GM12864 (cell line): ENCODE measurements at places on chromosomes 2 and 18.
A peak's percentile ranks its signal among the peaks of the same experiment; 100 is the strongest.

DNA sequence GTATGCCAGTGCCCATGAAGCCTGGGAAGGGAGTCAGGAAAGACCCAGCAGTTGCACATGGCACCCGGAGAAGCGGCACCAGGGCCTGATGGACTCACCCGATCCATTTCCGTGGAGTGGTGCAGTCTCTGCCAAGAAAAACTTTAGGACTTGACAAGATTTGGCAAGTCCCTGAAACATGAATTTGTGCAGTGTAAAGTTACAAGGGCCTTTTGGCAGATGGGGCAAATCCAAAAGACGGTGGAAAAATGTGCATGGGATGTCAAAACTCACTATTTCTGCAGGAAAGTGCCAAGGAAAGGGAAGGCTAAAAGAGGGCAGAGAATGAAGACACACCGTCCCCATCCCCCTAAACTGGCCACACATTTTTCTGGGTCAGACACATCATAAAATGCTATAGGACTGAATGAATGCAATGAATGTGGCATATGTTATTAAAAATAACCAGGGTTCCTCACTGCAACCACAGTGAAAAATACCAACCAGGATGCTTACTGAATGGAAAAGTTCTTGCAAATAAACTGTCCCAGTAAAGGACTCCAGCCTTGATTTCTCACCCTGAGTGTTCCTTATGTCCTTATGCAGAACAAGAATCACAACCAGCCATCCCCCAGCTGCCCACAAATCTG is 173.5 kb upstream of the SIX2 start:
- DNase-seq: no peak

GRCh38 chr2:120406566-120406965 is 60.6 kb downstream of the INHBB start:
- no peak for DNase-seq

GRCh38 chr2:42098571-42099437 is 51.0 kb downstream of the PKDCC start:
- DNase-seq: no peak

GRCh38 chr2:133986081-133986837 is 267.6 kb upstream of the MGAT5 start:
- no peak for DNase-seq

DNA sequence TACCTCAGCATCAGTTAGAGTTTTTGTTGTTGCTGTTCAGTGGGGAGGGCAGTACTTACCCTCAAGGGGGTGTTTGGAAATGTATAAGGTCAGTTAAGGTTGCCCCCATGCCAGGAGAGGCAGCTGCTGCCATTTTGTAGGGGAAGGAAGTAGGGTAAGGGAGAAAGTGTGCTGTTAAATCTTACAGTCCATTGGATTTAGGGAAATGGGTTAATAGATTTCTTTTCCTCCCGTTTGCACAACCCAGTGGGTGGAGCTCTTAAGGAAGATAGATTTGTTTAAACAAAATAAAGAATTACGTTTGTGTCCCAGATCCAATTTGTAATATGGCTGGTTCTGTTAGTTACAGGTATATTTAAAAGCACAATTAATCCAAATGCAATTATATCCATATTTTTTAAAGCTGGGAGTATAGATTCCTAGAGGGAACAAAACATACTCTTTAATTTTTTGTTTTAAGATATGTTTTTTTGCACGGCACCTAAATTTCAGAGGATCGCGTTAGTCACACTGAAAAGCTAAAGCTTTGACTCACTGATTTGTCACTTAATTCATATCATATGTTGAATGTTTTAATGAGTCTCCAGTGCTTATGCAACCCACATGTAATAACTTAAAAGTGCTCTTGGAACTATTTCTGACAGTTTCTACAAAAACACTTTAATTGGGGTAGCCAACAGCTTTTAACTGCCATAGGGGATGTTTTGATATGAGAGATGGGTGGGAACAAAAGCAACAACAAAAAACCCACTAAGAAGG is 9.0 kb upstream of the CWC22 start:
- DNase-seq: no peak

GRCh38 chr2:96130483-96130882 is 7.8 kb downstream of the ASTL start:
- no peak for DNase-seq

DNA sequence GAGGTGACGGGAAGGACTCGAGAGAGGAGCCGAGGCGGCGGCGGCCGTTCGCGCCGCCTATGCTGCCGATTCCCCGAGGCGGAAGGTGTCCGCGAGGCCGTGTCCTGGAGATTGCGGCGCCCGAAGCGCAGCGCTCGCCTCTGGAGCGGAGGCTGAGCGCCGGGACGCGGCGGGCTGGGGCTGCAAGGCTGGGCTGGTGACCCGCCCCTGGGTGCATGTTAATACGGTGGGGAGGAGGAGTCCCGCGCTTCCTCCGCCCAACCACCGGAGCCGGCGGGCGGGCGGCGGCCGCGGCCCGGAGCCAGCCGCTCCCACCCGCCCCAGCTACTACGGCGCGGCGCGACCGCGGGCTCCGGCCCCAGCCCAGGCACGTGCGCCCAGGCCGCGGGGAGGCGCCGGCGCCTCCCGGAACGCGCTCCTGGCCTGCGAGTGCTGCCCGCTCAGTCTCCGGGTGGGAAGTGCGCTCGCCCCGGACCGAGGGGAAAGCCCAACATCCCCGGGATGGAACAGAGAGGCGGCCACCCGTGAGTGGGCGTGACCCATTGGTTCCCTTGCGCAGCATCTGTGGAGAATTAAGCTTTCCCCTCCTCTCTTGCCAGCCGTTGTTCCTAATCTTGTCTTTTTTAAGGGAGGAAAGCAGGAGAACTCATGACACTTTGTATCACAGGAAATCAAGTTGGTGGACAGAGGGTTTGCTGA is at the start of gene DLGAP1:
DLGAP1 (minus strand) TSS at position 195 of the 699 bp plus-strand sequence.
- DNase-seq: no peak

GRCh38 chr18:70659036-70659925 is 370.4 kb downstream of the SOCS6 start:
- DNase-seq: no peak

- no peak for DNase-seq
Observed at GRCh38 chr2:115364093-115364492, 921.7 kb downstream of the DPP10 start.

GRCh38 chr2:215034154-215034553 is 104.3 kb downstream of the ABCA12 start:
- DNase-seq: no peak

- DNase-seq: no peak
Observed at GRCh38 chr2:157761520-157761919, 114.6 kb downstream of the ACVR1 start.

DNA sequence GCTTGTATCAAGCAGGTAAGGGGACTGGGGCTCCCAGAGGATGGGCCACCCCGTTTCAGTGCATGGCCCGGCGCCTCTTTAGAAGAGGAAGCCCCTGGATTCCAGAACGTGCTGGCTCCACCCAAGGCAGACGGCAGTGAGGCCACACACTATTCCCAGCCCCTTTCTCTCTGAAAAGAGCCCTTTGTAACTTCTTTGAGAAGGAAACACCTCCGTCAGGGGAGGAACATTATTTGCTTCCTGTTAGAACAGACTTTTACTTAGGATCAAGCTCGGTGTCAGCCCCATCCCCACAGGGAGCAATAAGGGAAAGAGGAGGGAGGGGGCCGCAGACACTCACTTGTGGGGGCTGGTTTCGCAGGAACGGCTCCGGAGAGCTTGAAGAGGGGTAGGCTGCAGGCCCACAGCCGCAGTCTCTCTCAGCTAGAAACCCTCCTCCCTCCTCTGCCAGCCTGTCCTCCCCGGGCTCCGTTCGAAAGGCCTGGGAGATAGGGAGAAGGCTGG is 49.6 kb upstream of the RMDN2 start:
- no peak for DNase-seq

DNA sequence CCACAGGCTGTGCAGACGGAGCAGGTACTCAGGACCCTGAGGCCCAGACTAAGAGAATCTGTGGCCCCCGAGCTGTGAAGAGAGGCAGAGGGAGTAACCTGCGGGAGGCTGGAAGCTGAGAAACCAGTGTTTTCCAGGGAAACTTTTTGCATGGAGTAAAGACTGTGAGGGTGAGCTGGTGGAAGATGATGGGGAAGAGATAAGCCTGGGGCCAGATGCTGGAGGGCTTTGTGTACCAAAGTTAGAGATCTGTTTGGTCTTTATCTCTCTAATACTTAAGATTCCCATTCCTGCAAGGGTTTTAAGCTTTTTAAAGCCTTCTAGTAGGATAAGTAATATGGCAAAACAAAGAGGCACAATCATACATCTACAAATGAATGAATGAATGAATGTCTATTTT is 43.7 kb upstream of the MEX3C start:
- no peak for DNase-seq

GRCh38 chr2:83640506-83640905 is 818.6 kb downstream of the SUCLG1 start:
- DNase-seq: no peak

GRCh38 chr2:38835990-38836389 is 39.7 kb downstream of the DHX57 start:
- DNase-seq: peak; percentile 45

- DNase-seq: no peak
Observed at GRCh38 chr2:73268830-73269685, 15.2 kb downstream of the FBXO41 start.

DNA sequence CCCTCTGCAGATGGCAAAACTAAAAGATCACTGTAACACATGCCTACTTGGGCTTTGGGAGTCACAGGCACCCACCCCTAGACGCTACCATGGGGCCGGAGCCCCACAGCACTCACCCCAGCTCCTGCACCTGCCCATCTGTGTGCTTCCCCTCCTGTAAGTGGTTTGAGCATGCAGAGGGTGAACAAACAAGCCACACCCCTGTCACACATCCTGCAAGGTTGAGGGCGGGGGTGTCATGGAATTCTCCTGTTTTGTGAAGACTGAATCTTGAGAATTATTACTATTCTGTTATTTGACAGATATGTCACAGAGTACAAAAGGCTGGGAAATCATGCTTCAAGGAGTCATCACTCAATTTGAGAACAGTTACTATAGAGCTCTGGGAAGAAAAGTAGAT is 60.9 kb downstream of the RFTN2 start:
- no peak for DNase-seq

DNA sequence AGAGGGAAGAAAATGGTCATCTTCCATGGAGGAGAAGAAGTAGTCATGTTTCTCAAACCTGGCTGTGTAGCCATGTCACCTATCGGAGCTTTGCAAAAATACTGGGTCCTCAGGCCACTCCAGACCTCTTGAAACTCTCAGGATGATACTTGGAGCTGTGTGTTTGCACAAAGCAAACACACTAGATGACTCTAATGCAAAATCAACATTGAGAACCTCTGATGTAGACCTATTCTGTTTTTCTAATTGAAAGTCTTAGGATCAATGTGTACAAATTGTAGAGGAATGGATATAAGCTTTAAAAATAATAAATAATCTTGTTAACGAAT is 444.3 kb downstream of the RND3 start:
- no peak for DNase-seq

- no peak for DNase-seq
Observed at GRCh38 chr2:226837787-226838603, 2.1 kb downstream of the RHBDD1 start.

DNA sequence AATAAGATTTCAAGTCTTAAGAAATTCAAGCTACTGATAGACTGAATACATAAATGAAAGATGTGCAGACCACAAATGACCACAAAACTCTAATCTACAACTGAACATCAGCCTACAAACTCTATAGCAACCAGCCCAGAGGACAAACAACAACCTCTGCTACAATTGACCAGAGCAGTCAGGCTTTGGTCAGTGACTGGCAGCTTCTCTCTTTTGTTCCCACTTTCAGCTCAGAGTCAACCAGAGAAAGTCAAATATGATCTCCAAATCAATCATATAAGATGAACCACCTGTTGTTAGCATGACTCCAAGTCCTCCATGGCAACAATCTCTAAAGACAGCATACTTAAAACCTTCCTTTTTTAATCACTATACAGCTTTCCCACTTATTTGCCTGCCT is 996.2 kb downstream of the SUCLG1 start:
- no peak for DNase-seq
